WTC11 (cell line): ENCODE measurements at places on chromosomes 16 and 17. TPM values are rescaled to one million over a fixed set of nuclear protein-coding genes. Genes with fewer than 3 reads are reported as not detected.

- DNase-seq = no peak
- H3K27me3 ChIP-seq = no peaks in the 10 kb centered on the region
- H3K36me3 ChIP-seq = no peaks in the 10 kb centered on the region
- H3K4me1 ChIP-seq = peaks cover 14% of the 10 kb centered on the region
- no peak overlapping the region for H3K4me3 ChIP-seq
Observed at GRCh38 chr17:45115871-45116270, 16.4 kb downstream of the PLCD3 start.

The HCRT gene
- total RNA-seq = not detected in 3 replicates

- no peak for DNase-seq
- peaks cover 4% of the 10 kb centered on the region for H3K4me1 ChIP-seq
- H3K36me3 ChIP-seq = peaks cover 6% of the 10 kb centered on the region
- H3K4me3 ChIP-seq = peak overlapping the region; percentile 99
Observed at GRCh38 chr17:45060382-45060796, 728 bp upstream of the NMT1 start.

The TMC5 gene
- total RNA-seq = 2.1 to 4.6 TPM (median 3.1 TPM) in 3 replicates

DNA sequence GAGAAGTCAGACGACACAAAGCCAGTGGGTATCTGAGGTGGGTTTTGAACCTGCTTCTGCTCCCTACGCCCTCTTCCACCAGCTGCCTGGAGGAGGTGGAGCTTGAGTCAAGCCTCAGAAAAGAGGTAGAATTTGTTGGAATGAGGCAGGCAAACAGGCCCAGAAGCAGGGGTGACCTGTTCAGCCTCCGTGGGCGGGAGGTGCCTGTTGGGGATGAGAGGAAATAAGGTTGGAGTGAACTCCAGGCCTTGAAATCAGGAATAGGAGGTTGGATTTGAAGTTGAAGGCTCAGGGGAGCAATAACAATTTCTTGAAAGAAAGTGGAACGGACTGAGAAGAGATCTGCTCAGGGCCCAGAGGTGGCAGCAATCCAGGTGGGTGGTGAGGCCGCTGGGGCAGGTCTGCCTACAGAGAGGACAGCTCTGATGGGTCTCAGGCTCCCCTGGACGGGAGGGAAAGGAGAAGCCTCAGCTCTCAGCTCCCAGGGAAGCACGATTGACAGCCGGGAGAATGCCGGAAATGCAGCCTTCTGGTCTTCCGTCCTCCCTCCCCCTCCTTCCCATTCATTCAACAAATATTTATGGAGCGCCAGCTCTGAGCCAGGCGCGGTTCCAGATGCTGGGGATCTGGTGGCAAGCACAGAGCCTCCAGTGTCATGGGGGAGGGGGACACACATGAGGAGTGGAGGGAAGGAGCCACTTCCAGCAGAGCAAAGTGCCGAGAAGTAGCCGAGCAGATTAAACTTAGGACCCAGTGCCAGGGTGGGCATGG lies 61.9 kb upstream of the CIBAR2 start:
- no peak for DNase-seq
- H3K27ac ChIP-seq = peak overlapping the region; percentile 34
- H3K4me3 ChIP-seq = no peak overlapping the region
- peaks cover 22% of the 10 kb centered on the region for H3K27me3 ChIP-seq

The ZP2 gene
- 0.07 TPM in 1 of 3 replicates, not detected in the others for total RNA-seq

- H3K27ac ChIP-seq = no peak overlapping the region
- no peaks in the 10 kb centered on the region for H3K36me3 ChIP-seq
- no peak overlapping the region for H3K4me3 ChIP-seq
- peaks cover 37% of the 10 kb centered on the region for H3K4me1 ChIP-seq
- no peaks in the 10 kb centered on the region for H3K27me3 ChIP-seq
Observed at GRCh38 chr16:17295948-17296347, 174.8 kb downstream of the XYLT1 start.

The CLEC3A gene
- total RNA-seq = not detected in 3 replicates

DNA sequence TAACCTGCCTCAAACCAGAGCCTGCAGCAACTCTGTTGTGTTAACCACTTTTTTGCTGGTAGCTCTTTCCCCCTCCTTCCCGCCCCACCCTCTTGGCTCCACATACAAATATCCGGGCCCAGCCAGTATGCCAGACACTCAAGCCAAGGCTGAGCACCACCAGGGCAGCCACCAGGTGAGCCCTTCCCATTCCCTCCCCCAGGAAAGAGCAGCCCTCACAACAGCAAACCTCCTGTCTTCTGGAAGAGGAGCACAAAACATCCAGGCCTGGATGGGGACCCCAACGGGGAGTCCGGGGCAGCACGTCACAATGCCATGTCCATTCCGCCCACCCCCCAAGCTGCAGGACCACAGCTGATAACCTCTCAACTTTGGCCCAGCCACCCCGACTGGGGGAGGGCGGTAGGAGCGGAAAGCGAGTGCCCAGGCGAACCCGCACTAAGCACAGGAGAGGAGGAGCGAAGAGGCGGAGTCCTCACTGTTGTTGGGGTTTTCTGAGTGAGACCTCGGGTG lies 757 bp downstream of the ORMDL3 start:
- peak overlapping the region; percentile 82 for H3K4me3 ChIP-seq
- DNase-seq = peak; percentile 58
- peaks cover 38% of the 10 kb centered on the region for H3K4me1 ChIP-seq
- H3K27me3 ChIP-seq = peaks cover 4% of the 10 kb centered on the region; the same call in 1 of the 2 replicates
- peak overlapping the region; percentile 41; the same call in 1 of the 2 replicates for H3K27ac ChIP-seq

The KRT12 gene
- total RNA-seq = not detected in 3 replicates

DNA sequence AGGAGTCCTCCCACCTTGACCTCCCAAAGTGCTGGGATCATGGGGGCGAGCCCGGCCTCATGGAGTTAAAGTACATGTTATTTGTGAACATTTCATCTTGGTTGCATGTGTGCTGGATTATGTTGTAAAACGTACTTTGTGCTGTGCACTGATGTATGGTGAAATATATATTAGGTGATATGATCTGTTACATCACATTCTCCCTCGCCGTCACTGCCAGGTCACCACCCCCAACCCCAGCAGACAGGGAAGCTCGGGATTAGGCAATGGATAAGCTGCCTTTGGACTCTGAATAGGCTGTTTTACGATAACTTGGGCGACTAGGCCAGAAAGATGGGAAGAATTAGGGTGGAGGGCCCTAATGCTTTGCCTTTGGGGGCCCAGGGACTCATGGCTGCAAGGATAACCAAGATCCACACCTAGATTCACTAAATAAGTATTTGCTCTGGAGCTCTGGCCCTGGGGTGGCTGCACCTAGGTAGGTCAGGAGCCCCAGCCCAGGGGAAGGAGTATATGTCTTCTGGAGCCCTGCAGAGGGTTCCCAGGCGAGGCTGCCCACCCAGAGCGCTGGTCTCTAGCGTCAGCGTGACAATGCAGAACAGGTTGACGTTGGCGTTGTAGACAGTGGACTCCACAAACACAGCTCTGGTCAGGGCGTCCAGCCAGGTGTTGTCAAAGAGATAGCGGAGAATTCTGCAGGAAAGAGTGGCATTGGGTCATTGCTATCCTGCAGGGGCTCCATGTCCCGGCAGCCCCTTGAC lies 27.1 kb upstream of the GCSH start:
- no peaks in the 10 kb centered on the region for H3K36me3 ChIP-seq
- DNase-seq = no peak
- no peaks in the 10 kb centered on the region for H3K27me3 ChIP-seq
- H3K27ac ChIP-seq = no peak overlapping the region

GRCh38 chr17:31538080-31538762 lies 146.7 kb downstream of the RAB11FIP4 start:
- H3K4me3 ChIP-seq = no peak overlapping the region
- no peak overlapping the region for H3K27ac ChIP-seq
- H3K36me3 ChIP-seq = no peaks in the 10 kb centered on the region
- DNase-seq = no peak

- H3K4me1 ChIP-seq = no peaks in the 10 kb centered on the region
- H3K4me3 ChIP-seq = no peak overlapping the region
- no peaks in the 10 kb centered on the region for H3K36me3 ChIP-seq
- no peak overlapping the region for H3K27ac ChIP-seq
- H3K27me3 ChIP-seq = no peaks in the 10 kb centered on the region; the same call in 1 of the 2 replicates
Observed at GRCh38 chr17:35900708-35901480, 20.7 kb upstream of the CCL5 start.

- peak overlapping the region; percentile 34 for H3K27ac ChIP-seq
- peak; percentile 41 for DNase-seq
- peaks cover 12% of the 10 kb centered on the region for H3K36me3 ChIP-seq
- no peaks in the 10 kb centered on the region; the same call in 1 of the 2 replicates for H3K27me3 ChIP-seq
Observed at GRCh38 chr17:80111702-80112470, 10.5 kb downstream of the GAA start.

GRCh38 chr16:20300312-20301097 lies 26.8 kb downstream of the GP2 start:
- 0 out of 2 replicates have a peak, but pooled peaks cover 3% of the 10 kb centered on the region for H3K4me1 ChIP-seq
- no peak overlapping the region for H3K27ac ChIP-seq
- no peaks in the 10 kb centered on the region for H3K27me3 ChIP-seq

GRCh38 chr17:80873307-80873951 lies 118.2 kb upstream of the CHMP6 start:
- peaks cover 9% of the 10 kb centered on the region for H3K36me3 ChIP-seq
- peak overlapping the region; percentile 14; the same call in 1 of the 2 replicates for H3K4me3 ChIP-seq
- H3K27me3 ChIP-seq = no peaks in the 10 kb centered on the region
- DNase-seq = peak; percentile 68

DNA sequence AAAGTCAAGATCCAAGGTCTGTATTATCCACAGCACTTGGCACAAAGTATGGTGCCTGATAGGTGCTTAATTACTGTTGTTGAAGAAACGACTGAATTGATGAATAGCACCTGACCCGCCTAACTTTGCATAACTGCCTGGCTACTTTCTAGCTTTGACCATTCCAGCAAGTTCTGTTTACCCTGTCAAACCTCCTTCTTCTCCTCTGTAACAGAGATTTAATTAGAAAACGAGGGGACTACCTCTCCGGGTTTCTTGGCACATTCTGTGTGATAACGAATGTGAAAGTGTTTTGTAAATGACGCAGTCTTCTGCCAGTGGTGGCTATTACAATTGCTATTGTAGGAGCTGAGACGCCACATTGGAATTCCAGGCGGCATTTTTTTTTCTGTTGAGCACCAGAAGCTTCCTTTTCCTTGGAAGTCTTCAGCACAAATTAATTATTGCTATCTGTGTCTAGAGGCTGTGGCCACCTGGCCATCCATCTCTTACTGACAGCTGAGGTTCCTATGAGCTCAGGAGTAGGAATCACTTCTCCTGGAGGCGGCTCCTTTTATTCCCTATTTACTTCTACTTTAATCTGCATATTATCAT lies 522.9 kb downstream of the HS3ST4 start:
- H3K27ac ChIP-seq = peak overlapping the region; percentile 38; the same call in 1 of the 2 replicates
- peaks cover 64% of the 10 kb centered on the region for H3K4me1 ChIP-seq
- H3K36me3 ChIP-seq = peaks cover 4% of the 10 kb centered on the region; the same call in 1 of the 2 replicates
- no peak for DNase-seq

DNA sequence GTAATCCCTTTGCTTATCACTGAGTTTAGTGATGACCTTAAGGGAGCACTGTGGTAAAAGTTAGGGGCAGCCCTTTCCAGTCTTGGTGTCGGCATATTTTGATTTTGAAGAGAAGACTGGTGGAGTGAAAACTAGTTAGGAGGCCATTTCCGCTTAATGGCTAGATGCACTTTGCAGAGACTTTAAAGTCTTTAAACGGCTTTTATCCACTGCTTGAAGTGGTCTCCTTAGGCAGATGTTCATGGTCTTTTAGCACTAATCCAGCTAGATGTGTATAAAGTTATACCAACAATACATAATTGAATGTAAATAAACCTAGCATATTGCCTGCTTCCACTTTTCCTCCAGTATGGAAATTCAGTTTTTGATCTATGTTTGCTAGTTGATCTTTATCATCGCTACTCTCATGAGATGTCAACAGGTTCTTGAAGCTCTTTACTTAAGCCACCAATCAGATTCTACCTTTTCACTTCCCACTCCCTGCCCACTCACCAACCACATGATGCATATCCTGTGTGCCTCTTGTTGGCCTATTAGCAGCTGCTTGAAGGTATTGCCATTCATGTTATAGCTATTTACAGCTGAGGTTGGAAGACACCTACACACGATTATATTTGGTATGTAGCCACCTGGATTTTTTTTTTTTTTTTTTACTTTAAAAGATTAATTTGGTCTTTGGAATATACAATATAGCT lies 132.0 kb downstream of the NLK start:
- peaks cover 18% of the 10 kb centered on the region for H3K36me3 ChIP-seq
- H3K27me3 ChIP-seq = no peaks in the 10 kb centered on the region
- peaks cover 59% of the 10 kb centered on the region for H3K4me1 ChIP-seq
- no peak for DNase-seq

DNA sequence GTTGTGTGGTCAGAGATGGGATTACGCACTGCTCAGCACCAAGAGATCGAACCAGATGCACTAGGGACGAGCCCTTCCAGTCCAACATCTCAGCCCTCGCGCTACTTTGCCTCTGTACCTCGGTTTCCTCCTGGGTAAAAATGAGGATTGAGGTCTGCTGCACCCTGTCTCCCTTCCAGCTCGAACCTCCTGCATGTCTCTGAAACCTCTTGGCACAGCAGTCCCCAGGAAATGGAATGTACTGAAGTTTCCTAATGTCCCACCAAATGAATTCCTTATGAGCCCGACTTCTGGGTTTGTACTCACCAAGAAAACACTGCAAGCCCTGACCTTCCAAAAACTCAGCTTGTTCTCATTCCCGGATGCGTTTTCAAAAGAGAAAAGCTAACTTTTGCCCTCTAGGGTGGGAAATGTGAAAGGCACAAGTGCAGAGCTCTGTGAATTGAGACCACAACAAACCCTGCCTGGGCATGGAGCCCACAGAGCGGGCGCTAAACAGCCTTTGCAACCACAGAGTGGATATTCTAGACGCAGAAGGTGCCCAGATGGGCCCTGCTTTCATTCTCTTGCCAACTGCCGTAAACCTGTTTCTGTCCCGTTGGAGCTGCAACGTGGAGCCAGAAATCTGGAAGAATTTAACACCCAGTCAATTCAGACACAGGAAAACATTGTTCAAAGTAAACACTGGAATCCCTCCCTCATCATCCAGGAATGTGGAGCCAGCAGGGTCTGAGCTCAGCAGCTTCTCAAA lies 10.3 kb downstream of the CDRT4 start:
- H3K27ac ChIP-seq = no peak overlapping the region
- H3K36me3 ChIP-seq = peaks cover 23% of the 10 kb centered on the region

The ADAM11 gene
- 3.0 to 4.1 TPM (median 3.2 TPM) in 3 replicates for total RNA-seq

DNA sequence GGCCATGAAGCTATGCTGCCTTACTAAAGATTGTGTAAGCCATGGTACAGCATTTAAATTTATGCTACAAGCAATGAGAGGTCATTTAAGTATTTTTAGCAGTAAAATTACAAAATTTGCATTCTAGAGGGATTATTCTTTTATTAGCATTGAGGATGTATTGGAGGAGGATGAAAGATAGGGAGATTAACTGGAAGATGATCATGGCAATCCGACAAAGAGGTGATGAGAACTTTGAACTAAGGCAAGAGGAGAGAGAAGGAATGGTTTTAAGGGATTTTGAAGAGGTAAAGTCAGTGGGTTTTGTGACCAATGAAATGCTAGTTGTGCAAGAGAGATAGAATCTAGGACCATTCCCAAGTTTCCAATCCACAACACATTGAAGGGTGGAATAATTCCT lies 129.9 kb downstream of the SNX11 start:
- H3K27ac ChIP-seq = no peak overlapping the region
- DNase-seq = no peak

The ADCY9 gene
- total RNA-seq = 9.5 to 11.5 TPM (median 10.0 TPM) in 3 replicates

The SPATA22 gene
- total RNA-seq = not detected in 3 replicates

- H3K4me3 ChIP-seq = no peak overlapping the region
- no peaks in the 10 kb centered on the region for H3K27me3 ChIP-seq
- no peak overlapping the region for H3K27ac ChIP-seq
- H3K4me1 ChIP-seq = peaks cover 41% of the 10 kb centered on the region
- DNase-seq = no peak
Observed at GRCh38 chr17:48262982-48263730, 155.6 kb downstream of the SNX11 start.
